ENCODE measurements at places on chromosomes 11 and 22.

GRCh38 chr22:19497245-19497644 is 17.5 kb downstream of the CDC45 start:
- no peak for DNase-seq

DNA sequence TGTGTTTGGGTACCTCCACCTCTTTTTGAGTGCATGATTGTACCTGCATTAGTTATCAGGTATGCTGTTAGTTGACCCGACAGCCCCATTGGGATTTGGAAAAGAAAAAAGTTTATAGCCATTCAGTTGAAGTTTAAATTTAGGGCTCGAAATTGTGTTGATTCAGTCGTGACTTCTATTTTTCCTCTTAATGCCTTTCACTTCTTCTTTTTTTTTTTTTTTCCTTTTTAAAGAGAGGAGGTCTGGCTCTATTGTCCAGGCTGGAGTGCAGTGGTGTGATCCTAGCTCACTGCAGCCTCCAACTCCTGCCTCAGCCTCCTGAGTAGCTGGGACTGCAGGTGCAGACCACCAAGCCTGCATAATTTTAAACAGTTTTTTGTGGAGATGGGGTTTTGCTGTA is 2.3 kb downstream of the STT3A start:
- DNase-seq: no peak

GRCh38 chr22:25167834-25168601 is 31.6 kb upstream of the CRYBB3 start:
- DNase-seq: no peak

DNA sequence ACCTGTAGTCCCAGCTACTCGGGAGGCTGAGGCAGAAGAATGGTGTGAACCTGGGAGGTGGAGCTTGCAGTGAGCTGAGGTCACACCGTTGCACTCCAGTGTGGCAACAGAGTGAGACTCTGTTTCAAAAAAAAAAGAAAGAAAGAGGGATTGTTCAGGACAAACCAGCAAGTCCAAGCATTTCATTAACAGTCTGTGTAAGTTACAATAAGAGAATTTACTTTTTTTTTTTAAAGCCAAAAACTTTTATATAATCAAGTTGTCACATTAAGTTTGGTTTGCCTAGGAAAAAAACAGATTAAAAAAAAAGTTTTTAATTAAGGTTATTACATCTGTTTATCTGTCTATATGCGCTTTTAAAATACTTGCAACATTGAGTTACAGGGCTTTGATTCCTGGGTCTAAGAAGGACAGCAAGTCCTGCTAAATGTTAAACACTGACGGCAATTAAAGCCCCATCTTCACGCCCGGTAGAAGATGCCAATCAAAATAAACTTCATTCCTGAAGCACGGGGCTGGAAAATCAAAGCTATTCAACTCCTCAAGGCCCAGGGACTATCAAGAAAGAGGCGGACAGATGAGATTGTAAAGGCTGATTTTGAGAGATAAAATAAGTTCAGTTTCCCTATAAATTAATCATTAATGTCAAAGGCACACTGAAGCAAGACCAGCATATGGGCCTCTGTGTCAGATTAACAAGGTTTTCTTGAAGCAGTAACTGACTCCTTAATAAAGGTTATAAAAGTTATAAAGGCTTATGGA is 10.7 kb downstream of the TMEM138 start:
- no peak for DNase-seq

- no peak for DNase-seq
These were observed 2.2 kb downstream of the PPP2R5B start for GRCh38 chr11:64926689-64927088.

GRCh38 chr11:22225190-22225589 is 32.3 kb downstream of the ANO5 start:
- DNase-seq: no peak

DNA sequence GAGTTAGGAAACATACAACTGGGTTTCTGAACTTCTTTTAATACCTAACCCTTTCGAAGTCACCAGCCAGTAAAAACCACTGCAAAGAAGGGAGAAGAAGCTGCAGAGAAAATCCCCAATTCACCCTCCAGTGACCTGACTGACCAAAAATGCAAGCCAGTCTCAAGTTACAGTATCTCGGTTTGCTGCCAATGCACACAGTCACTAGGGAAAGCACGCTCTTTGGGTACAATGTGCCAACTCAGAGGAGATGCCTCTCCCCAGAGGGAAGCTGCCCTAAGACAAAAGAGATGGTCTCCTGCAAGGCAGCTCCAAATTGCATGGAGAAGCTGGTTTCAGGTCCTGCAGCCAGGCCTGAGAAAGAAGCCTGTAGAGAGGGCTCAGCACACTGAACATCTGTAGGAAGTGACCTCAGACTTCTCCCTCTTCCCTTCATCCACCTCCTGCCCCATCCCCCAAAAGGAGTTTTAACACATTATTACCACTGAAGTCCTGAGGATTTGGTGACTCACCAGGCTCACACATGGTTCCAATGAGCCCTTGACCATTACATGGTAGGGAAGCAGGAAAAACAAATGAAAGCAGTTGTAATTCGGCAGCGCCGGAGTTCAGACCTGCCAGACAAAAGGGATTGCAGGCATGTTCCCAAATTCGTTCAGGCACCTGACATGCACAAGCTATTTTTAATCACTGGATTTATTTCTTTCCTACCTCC is 90.1 kb downstream of the ETS1 start:
- DNase-seq: no peak

- DNase-seq: no peak
These were observed at the start of gene SUSD2 for GRCh38 chr22:24181088-24181995. TSS of gene SUSD2 (plus strand) at chr22:24181487. CDS start at chr22:24181520, 33 bp downstream.

DNA sequence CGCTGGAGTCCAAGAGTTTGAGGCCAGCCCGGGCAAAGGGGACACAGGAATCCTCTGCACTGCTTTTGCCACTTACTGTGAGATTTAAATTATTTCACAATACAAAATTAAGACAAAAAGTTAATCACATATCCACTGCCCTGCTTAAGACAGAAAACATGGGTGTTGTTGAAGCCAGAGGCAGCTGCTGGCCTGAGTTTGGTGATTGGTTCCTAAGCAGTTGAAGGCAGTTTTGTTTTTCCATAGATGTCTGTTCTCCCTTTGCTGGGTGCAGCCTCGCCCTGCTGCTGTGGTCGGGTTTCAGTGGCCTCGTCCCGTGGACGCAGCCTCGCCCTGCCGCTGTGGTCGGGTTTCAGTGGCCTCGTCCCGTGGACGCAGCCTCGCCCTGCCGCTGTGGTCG is 70.2 kb upstream of the PPP6R3 start:
- no peak for DNase-seq

- DNase-seq: no peak
These were observed 76.7 kb upstream of the NECTIN1 start for GRCh38 chr11:119805663-119806062.

- no peak for DNase-seq
These were observed 7.4 kb downstream of the PLXNB2 start for GRCh38 chr22:50299785-50300619.

DNA sequence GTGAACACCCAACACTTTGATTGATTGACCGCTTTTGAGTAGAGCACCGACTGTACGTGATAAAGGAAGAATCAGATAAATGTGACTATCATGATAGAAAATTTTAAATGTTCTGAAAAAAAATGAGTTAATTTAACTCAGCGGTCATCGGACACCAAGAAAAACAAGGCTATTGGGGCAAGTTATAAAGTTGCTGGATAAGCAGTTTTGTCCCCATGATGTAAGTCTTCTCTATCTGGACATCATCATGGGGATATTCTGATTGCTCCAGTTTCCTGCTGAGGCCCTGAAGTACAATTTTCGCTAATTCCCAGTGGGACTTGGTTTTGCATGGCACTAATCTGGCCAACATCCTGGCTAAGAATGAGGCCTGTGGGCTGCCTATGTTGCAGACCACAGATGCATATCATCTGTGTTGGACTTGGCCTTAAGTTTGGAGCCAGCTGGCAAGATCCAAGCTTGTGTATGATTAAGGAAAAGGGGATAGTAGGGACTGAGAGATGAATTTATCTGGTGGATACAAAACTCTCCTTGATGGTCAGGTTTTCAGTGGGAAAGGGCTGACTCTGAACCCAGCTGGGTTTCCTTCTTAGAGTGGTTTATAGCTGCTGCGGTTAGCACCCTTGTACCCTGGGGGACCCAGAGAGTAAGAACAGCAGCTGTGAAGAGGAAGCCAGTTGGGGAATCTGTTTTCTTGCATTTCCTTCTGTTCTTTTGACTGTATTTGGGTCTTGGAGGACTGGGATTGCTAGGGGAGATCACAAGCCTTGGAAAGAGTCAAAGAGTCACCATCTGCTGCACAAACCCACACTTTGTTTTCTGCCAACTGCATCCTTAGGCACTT is 118.3 kb downstream of the SEZ6L start:
- no peak for DNase-seq

DNA sequence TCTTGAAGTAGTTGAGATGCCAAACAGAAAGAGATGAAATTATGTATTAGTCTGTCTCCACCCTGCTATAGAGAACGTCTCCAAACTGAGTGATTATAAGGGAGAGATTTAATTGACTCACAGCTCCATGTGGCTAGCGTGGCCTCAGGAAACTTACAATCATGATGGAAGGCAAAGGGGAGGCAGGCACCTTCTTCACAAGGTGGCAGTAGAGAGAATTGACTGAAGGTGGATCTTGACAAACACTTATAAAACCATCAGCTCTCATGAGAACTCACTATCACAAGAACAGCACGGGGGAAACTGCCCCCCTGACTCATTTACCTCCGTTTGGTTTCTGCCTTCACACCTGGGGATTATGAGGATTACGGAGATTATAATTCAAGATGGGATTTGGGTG is 794.0 kb downstream of the CNTN5 start:
- no peak for DNase-seq

DNA sequence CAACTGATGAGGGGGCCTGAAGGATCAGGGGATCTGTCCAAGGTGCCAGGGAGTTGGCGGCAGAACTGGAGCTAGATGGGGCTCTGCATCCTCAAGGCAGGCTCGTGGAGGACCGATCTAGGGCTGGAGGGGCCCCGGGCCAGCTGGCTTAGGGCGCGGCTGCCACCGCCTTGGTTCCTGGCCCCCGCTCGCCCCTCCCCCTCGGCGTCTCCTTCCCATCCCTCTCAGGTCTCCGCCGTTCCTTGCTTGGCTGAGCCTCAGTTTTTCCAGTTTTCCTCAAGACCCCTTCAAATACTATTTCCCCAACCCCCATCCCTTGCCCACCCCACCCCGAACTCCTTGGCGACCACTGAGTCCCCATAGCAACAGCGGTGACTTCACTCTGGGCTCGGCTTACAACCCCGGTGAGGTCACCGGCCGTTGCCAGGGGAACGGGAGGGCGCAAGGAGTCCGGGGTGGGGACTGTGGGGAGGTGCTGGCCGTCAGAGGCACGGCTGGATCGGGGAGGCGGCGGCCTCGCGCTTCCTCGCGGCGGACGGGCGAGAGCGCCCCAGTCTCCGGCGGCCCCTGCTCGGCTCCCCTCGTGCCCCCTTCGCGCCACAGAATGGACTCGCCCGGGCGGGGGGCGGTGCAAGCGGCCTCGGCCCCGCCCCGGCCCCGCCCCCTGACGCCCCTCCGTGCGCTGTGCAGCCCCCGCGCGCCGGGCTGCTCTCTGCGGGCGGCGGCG is 7.5 kb downstream of the FREY1 start:
- peak; percentile 36 for DNase-seq

GRCh38 chr11:121780971-121781370 is 328.2 kb upstream of the SORL1-AS1 start:
- DNase-seq: no peak

- peak; percentile 31 for DNase-seq
These were observed 32.4 kb downstream of the NF2 start for GRCh38 chr22:29635734-29636357.

- no peak for DNase-seq
These were observed 77.9 kb downstream of the THAP12 start for GRCh38 chr11:76302996-76303395.

DNA sequence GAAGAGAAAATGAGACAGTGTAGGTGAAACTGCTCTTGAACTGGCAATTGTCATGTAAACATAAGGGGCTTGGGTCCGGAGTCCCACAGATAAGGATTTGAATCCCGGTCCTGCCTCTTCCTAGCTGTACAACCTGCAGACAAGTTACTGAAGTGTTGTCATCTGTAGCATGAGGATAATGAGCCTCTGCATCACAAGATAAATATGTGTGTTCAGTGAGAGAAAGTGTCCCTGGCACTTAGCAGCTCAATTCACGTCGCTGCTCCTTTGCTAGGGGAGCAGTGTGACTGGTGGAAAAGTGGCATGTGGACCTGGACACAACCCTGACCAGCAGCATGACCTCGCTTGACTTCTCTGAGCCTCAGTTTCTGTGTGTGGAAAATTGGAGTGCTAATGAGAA is 73.7 kb upstream of the NECTIN1 start:
- DNase-seq: no peak

- no peak for DNase-seq
These were observed 101.7 kb downstream of the SNX19 start for GRCh38 chr11:130814440-130815096.

GRCh38 chr11:134224710-134225664 is 516 bp downstream of the VPS26B start:
- DNase-seq: peak; percentile 81

DNA sequence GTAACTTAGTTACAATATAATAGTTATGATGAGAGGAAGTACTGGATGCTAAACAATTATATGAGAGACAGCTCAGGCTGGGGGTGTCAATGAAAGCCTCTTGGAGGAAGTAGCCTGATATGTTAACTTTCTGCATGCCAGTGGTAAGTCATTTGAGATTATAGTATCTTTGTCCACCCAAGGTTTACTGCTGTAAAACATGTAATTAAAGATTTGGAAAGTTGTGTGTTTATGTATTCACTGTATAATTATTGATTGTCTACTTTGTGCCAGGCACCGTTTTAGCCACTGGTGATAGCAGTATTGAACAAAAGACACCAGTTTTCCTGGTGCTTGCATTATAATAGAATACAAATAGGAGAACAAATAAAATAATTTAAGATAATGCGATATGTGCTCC is 624 bp upstream of the DNAJB7 start:
- DNase-seq: no peak

DNA sequence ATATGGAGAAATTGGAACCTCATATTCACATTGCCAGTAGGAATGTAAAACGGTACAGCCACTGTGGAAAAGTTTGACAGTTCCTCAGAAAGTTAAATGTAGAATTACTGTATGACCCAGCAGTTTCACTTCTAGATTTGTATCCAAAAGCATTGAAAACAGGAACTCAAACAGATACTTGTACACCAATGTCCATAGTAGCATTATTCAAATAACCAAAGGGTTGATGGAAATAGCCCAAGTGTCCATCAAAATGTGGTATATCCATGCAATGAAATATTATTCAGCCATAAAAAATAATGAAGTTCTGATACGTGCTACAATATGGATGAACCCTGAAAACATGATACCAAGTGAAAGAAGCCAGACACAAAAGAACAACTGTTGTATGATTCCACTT is 17.8 kb downstream of the PRRG4 start:
- DNase-seq: no peak

GRCh38 chr22:49128874-49129273 is 698.8 kb downstream of the BRD1 start:
- no peak for DNase-seq

Data from NCI-H526 treated with DMSO at 0.1 percent for 48 hours (cell line).